ENCODE measurements at places on chromosomes 2 and 18. TPM values are rescaled to one million over a fixed set of nuclear protein-coding genes. Genes with fewer than 3 reads are reported as not detected.

SLC4A1AP gene
- total RNA-seq = 21.0 TPM

DNA sequence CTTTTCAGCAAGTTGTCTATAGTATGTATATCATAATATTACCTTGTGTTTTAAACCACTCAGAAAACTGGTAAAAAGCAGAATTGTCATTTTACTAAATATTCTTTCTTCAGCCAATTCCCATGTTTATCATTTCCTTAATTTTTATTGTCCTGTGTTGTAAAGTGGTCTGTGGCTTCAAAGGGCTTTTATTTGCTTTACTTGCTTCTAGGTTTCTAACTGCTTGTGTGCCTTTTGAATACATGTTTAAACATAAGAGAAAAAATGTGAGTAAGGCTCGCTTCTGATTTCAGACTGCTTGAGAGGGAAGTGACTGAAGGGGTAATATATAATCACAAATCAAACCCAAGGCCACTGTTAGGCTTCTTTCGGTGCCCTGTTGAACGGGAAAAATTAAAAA is 407.5 kb upstream of the NRP2 start:
- no peaks in the 10 kb centered on the region for H3K36me3 ChIP-seq
- no peak for DNase-seq
- no peak overlapping the region for H3K27ac ChIP-seq
- H3K27me3 ChIP-seq = no peaks in the 10 kb centered on the region
- H3K4me3 ChIP-seq = no peak overlapping the region
- H3K4me1 ChIP-seq = no peaks in the 10 kb centered on the region

DNA sequence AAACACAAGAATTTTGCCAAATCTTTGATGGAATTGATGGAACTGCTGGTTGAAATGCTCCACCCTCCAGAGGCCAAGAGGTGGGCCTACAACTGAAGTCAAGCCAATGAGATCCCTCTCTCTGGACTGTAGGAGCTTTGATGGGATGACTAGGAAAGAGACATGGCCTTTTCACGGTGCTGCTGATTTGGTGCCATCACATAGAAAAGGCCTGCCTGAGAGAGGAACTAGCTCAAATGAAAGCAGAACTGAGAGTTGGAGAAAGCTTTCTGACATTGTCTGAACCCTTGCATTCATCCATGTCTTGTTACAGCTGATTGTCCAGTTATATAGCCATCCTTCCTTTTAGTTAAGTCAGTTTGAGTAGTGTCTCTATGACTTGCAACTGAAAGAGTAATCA is 283.8 kb upstream of the LYPD1 start:
- no peaks in the 10 kb centered on the region for H3K36me3 ChIP-seq
- no peaks in the 10 kb centered on the region for H3K4me1 ChIP-seq
- H3K27me3 ChIP-seq = no peaks in the 10 kb centered on the region
- H3K27ac ChIP-seq = no peak overlapping the region

VAMP5 gene
- 50.3 TPM for total RNA-seq

CBLN2 gene
- total RNA-seq = not detected

ANKRD30BL gene
- total RNA-seq = not detected

DNA sequence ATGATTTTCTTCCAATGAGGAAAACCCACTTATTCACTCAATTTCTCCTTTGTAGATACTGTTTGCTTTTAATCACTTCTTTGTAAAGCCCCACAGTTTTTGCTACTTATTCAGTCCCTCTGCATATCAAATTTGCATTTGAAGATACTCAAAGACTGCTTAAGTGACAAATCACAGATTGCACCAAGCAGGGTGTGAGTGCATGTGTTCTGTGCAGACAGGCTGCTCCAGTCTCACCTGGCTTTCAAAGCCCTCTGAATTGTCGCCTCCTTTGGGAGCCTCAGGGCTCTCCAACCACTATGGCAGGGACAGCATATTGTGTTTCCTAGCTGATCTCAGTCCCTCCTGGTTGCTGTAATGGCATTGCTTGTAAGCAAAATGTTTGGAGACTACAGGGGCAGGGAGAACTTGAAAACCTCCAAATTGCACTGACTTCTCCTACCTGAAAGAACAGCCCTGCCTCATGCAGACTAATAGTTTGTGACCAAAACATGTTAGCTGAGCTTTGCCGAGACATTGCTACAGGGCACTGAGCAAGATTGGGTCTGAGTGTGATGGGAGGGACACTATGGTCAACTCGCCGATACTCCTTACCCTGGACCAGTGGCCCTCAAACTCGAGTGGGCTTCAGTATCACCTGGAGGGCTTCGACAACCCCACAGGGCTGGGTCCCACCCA is 96.8 kb downstream of the POLE4 start:
- DNase-seq = no peak
- no peaks in the 10 kb centered on the region for H3K27me3 ChIP-seq
- H3K36me3 ChIP-seq = no peaks in the 10 kb centered on the region
- H3K4me1 ChIP-seq = peaks cover 22% of the 10 kb centered on the region
- H3K4me3 ChIP-seq = no peak overlapping the region

TMEM169 gene
- not detected for total RNA-seq

EFHD1 gene
- not detected for total RNA-seq
